CD4-positive, alpha-beta T cell treated with Interleukin-15 for 4 hours (primary cell): ENCODE measurements at places on chromosomes 13 and 19.

- no peak for DNase-seq
Observed at GRCh38 chr19:53007606-53008005, 6.1 kb upstream of the ERVV-1 start.

- no peak for DNase-seq
Observed at GRCh38 chr13:98989469-98990235, 11.8 kb upstream of the DOCK9 start.

GRCh38 chr19:7336321-7336973, 12.3 kb upstream of the ARHGEF18 start:
- no peak for DNase-seq

- DNase-seq, result no peak
Observed at GRCh38 chr19:19510432-19510831, 4.9 kb downstream of the TSSK6 start.

GRCh38 chr19:4362831-4363545, 19.6 kb downstream of the MPND start:
- DNase-seq, result no peak

GRCh38 chr13:45886466-45886865, 34.9 kb upstream of the SIAH3 start:
- DNase-seq, result no peak

DNA sequence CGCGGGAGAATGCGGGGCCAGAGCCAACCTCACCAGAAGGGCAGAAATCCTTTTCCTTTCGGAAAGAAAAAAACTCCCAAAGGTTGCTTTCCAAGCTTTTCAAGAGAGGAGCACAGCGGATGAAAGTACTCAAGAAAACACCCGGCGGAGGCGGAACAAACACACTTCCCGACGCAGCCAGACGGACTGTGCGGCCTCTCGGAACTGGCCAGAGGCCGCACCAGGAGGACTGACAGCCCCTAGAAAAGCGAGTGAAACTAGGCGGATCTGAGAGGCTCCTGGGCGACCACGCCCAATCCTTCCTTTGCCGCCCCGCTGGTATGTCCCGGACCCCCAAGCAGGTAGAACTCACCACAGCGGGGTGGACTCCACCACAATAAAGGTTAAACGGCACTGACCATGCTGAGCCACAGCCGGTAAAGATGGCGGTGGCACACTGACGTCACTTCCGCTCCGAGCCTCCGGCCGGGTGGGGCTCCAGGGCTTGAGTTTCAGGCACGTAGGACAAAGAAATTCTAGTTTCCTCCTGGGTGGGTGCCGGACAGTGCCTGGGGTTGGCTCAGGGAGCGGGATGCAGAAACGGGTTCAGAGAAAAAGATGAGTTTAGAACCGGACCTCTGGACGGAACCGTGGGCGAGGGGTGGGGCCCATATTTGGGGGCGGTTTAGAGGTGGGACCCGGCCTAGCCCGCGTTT, at the start of gene ZNF562:
ZNF562 (minus strand) TSS at position 438 of the 695 bp plus-strand sequence. CDS start 14,356 bp downstream, outside the sequence.
- peak; percentile 79 for DNase-seq

DNA sequence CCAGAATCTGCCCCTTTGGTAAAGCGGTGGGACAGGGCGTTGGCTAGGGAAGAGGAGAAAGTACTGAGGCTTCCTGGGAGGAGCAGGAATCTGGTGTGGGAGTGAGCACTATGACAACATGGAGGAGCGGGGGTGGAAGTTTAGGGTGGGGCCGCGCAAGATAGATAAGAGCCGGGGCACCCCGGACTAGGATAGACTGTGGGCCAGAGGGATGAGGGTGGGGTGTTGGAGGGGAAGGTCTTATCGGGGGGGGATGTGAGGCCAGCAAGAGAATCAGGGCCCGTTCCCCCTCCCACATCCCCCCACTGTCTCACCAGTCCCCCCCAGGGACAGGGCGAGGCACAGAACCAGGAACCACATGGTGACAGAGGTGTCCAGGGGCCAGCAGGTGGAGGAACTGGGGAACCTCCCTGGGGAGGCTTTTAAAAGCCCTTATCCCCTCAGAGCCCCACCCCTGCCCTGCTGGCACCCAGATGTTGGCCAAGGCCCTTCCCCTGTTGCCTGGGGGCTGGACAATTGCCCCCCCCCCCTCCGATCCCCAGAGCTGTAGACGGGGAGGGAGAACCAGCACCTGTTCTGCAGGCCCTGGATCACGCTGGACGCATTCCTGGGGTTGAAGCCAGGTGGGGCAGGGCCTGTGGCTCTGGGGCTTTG, at the start of gene KLK1:
KLK1 (minus strand) TSS at position 399 of the 654 bp plus-strand sequence; CDS start at position 360, 39 bp downstream.
- no peak for DNase-seq

GRCh38 chr13:86877441-86877840, 793.7 kb upstream of the SLITRK5 start:
- DNase-seq, result no peak

GRCh38 chr19:45500918-45501729, 2.9 kb downstream of the PPM1N start:
- DNase-seq, result no peak

DNA sequence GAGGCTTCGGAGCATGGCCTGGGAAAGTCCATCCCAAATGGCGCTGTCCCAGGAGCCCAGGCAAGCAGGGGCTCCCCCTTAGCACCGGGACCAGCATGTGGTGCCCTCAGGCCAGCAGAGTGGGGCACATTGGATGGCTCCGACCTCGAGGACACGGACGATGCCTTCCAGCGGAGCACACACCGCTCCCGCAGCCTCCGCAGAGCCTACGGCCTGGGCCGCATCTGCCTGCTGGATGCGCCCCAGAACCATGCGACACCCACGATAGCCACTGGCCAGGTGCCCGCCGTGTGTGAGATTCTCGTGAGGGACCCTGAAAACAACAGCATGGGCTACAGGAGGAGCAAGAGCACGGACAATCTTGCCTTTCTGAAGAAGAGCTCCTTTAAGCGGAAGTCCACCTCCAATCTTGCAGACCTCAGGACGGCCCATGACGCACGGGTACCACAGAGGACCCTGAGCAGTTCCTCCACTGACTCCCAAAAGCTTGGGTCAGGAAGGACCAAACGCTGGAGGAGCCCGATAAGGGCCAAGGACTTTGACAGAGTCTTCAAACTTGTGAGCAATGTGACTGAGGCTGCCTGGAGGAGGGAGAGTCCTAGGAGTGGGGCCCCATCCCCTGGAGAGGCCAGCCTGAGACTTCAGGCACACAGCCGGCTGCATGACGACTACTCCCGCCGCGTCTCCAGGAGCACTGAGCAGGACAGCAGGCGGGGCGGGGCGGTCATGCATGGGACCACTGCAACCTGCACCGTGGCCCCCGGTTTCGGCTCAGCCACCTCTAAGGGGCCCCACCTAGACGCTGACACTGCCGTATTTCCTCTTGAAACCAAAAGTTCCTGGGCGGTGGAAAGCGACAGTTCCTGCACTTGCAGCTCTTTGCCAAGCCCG, 63.1 kb downstream of the SPATA13 start:
- no peak for DNase-seq

- peak; percentile 84 for DNase-seq
Observed at GRCh38 chr19:4914736-4915501, 5.6 kb downstream of the UHRF1 start.

GRCh38 chr13:40916207-40916998, 102.7 kb downstream of the ELF1 start:
- no peak for DNase-seq

DNA sequence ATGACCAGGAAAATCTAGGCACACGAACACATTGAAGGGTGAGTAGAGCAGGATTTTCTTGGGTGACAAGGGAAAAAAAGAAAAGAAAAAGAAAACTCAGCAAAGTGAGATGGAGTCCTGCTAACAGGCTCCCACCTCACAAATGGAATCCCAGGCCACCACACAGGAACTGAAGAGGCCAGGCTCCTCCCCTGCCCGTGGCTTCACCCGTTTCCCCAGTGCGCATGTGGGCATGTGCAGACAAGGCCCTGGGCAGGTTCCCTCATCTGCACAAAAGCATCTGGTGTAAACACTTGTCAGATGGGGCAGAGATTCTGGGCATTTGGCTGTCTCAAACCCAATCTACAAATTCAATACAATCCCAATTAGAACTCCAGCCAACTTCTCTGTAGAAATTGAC, 24.5 kb downstream of the CFAP97D2 start:
- peak; percentile 18 for DNase-seq

GRCh38 chr13:66377569-66377968, 852.6 kb downstream of the PCDH9 start:
- no peak for DNase-seq

DNA sequence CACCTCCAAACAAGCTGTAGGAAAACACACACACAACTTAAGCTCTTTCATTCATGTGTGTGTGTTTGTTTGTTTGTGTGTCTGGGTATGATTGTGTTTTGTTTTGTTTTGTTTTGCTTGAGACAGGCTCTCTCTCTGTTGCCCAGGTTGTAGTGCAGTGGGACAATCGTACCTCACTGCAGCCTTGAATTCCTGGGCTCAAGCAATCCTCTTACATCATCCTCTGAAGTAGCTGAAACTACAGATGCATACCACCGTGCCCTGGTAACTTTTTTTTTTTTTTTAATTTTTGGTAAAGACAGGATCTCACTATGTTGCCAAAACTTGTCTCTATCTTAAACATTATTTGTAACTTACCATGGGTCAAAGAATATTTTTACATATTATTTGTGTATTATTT, 431.7 kb downstream of the SLITRK1 start:
- DNase-seq, result no peak

DNA sequence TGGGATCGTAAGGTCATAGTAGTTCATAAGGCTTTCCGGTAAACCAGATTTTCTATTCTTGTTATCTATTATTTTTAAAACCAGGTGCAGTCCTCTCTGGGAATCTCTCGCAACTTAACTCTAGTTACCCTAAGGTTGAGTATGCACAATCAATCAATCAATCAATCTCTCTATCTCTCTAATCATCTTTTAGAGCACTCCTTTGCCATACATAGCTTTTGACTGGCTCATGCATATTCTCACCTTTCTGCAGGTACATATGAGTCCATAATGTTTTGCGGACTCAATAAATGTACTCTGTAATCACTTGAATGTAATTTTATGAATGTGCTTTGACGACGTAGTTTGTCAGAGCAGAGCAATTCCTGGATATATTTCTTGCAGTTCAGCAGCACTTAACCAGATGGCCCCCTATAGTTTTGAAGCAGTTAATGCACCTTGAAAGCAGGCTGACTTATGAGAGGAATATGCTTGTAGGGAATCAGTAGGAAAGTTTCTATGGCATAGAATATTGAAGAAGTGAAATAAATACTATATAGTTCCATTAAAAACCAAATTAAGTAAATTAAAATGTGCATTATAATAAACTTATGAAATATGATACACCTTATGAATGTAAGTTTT, 524.7 kb downstream of the GPC5 start:
- no peak for DNase-seq

GRCh38 chr19:35748106-35749020, at the start of gene LIN37:
LIN37 (plus strand) TSS chr19:35748576; CDS start chr19:35748725, 149 bp downstream.
- peak; percentile 99 for DNase-seq

DNA sequence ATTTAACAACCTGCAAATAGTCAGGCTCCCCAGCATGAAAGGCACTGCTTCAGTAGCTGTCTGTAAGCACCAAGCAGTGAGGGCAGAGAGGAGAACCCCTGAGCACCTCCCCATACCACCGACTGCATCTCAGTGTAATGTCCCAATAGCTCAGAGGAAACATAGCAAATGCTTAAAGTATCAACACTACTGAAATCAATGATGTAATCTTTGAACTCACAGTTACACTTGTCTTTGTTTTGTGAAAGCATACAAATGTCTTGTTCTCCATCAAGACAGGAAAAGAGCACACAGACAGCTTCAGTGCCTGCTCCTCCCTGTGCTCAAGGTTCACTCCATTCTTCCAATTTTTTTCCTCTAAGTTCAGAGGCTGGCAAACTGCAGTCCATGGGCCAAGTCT, 94.7 kb downstream of the IRS2 start:
- no peak for DNase-seq

DNA sequence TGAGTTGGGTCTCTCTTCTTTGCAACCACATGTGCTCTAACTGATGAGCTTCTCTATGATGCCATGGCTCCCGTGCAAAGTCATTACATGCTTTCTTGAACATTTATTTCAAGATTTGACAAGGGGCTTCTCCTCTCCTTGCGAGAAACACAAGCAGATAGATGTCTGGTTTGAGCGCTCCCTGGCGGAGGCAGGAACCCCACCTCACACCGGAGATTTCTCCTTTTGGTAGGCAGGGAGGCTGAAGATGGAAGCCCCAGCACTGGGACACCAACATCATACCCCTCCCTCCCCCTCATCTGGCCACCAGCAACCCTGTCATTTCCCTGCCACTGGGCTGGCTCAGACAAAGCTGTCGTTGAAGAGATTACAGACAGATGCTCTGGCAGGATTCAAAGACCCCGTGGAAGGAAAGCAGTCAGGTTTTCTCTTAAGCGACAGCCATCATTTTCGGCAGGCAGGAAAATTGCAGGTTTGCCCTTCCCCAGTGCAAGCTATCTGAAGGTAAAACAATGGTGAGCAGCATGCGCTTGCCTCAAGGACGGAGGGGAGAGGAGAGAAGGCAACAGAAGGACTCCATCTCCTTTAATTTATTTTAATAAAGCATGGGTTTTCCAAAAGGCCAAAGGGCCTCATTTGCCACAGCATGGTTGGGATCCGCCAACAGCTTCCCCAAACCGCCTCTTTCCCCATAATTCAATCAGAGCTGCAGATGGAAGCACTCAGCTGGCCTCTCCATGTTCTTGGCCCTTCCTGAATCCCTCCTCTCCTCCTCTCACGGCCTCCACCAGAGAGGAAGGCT, 344.1 kb upstream of the TSHZ3 start:
- no peak for DNase-seq

DNA sequence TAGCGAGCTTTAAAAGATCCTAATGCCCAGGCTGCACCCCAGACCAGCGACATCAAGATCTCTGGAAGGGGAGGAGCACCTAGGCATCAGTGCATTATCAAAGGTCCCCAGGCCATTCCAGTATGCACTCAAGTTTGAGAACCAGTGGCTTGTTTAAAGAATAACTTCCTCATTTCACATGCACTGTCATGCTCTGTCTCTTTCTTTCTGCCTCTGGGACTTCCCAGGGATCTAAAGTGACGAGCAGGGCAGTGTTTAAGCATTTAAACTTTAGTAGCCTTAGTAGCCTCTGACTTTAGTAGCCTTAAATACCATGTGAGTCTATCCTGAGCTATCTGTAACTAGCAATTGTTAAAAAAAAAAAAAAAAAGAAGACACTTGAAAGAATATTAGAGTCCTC, 8.9 kb upstream of the FARP1 start:
- DNase-seq, result no peak

GRCh38 chr19:12194827-12195731, 32.2 kb downstream of the ZNF136 start:
- DNase-seq, result peak; percentile 55
